ENCODE measurements at places on chromosomes 5 and 9.

GRCh38 chr9:89869793-89870580 is 265.2 kb downstream of the GADD45G start:
- DNase-seq: no peak

DNA sequence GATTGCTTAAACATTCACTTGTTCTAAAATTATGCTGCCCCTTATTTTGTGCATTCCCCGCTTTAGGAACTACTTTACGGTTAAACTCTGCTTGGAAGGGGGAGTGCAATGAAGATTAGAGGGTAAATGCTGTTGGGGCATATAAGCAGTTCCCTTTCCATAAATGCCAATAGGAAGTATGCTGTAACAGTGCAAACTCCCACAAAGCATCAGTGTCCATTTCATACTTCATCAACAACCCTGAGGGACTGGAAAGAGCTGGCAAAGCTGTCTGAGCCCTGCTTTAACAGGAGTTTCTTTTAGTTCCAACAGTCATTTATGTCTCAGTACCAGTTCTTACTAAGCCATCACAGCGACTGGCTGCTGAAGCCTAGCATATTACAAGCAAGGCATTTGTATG is 1.8 kb downstream of the ACTL7A start:
- DNase-seq: no peak

- no peak for DNase-seq
Observed at GRCh38 chr5:130884023-130884422, 281.0 kb downstream of the HINT1 start.

DNA sequence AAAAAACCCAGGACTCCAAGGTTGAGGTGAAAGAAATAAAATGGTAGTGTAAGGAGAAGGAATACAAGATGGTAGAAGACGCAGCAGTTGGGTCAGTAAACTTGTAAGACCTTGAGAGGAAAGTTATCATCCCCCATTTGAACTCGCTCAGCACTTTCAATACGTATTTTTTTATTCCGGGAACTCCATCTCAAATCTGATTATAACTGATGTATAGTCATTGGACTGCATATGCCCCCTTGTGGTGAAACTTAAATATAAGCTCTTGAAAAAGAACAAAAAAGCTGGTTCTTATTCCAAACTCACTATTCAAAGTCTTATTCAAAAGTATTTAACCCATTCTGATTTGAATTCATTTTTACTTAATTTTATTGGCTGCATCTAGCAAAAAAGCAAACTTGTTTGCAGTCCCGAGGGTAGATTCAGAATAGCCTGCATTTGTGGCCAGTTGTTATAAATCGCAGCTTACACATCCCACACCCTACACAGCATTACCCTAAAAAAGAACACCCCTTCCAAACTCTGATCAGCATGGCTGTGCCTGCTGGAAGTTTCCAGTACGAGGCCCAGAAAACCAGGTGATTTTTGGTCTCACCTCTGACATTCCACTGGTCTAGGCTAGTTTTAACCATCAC is 118.0 kb downstream of the ESM1 start:
- DNase-seq: peak; percentile 78

GRCh38 chr9:83981126-83981871 is 694 bp downstream of the RMI1 start:
- DNase-seq: peak; percentile 50

- no peak for DNase-seq
Observed at GRCh38 chr9:101915482-101915881, 177.0 kb upstream of the GRIN3A start.

GRCh38 chr5:77952636-77953212 is 176.6 kb upstream of the TBCA start:
- DNase-seq: no peak

- DNase-seq: no peak
Observed at GRCh38 chr9:37464006-37464405, 1.2 kb downstream of the ZBTB5 start.

DNA sequence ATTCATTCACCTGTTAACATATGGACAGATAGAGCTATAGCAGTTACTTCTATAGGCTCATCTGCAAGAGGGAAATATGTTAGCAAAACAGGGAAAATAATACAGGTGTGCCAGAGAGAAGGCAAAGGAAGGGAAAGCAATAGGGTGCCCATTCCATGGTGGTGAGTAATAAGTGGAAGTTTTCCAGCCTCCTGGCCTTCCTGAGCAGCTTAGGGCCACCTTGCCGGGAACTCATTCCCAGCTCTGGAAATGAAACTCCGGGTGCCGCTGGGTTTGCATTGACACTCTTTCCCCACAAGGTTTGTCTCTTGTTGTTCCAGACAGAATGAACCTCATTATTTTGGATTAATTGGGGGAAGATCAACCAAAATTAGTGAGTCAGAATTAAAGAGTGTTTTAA is 58.4 kb downstream of the SLC1A3 start:
- DNase-seq: no peak

- no peak for DNase-seq
Observed at GRCh38 chr5:168658394-168658793, 79.2 kb upstream of the PANK3 start.

DNA sequence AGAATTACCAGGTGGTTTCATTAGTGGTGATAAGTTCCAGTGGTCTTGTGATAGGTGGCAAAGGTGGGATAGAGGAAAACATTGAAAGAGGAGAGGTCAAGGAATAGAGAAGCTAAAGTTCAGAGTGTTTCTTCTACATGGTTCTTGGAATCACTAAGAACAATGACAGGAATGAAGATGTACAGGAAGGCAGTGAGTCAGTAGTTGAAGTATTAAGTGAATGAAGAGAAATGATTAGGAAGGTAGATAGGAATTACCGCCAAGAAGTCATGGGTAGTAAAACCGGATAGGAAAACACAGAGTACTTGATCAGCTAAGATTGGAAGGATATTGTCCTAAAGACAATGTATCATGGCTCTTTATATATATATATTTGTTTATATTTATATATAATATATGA is 37.9 kb upstream of the RASA1 start:
- DNase-seq: no peak

GRCh38 chr5:122951658-122952057 is 84.9 kb downstream of the PPIC start:
- no peak for DNase-seq

GRCh38 chr9:119841016-119841415 is 471.8 kb upstream of the BRINP1 start:
- no peak for DNase-seq

DNA sequence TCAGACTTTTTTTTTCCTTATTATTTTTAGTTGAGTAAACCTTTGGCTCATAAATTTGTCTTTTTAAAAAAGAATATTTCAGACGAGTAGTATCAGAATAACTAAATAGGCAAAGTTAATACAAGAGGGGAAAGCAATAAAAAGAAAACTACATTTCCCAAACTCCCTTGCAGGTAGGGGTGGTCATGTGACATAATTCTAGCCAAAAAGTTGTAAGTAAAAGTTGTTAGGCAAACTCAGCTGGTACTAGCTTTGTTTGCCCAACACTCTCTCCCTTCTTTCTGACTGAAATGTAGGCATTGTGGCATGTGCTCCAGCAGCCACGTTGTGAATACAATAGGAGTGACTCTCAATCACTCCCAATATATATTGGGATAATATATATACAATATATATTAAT is 20.9 kb downstream of the GIN1 start:
- DNase-seq: no peak

- no peak for DNase-seq
Observed at GRCh38 chr5:168135897-168136296, 155.5 kb upstream of the WWC1 start.

DNA sequence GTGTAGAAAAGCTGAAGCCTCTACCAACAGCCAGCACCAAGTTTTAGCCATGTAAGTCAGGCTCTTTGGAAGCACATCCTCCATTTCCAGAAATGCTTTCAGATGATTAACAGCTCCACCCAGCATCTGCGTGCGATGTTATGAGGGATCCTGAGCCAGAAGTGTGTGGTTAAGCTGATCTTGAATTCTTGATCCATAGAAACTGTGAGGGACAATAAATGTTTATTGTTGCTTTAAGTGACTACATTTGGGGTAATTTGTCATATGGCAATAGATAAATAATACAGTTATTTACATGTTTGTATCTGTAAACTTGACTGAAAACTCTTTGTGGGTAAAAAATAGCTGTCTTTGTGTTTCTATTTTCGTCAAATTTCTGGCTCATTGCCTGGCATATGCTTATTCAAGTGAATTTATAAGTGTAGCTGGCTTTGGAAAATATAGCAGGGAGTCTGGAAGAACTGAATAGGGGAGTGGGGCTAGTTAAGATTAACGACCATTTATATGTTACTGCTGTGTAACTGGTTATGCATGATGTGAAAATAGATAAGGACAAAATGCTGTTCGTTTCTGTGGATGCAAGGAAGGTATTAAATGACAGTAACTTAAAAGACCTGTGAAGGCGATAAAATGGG is 234.1 kb downstream of the LRRC70 start:
- no peak for DNase-seq

DNA sequence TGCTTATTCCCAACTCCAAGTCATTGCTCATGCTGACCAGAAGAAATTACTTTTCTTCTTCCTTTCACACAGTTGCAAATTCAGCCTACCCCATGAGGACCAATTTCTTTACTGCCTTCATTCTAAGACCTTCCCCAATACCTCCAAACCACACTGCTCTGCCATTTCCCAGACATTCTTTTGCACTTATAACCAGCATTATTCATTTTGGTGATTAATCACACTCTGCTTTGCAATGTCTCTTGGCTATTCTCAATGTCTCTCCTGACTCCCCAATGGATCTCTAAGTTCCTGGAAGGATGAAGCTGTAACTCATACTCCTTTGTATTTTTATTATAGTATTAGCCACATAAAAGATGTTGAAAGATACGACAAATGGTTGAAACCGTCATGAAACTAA is 105.7 kb upstream of the RANBP3L start:
- DNase-seq: no peak

- DNase-seq: no peak
Observed at GRCh38 chr9:35108461-35108860, 5.5 kb upstream of the STOML2 start.

DNA sequence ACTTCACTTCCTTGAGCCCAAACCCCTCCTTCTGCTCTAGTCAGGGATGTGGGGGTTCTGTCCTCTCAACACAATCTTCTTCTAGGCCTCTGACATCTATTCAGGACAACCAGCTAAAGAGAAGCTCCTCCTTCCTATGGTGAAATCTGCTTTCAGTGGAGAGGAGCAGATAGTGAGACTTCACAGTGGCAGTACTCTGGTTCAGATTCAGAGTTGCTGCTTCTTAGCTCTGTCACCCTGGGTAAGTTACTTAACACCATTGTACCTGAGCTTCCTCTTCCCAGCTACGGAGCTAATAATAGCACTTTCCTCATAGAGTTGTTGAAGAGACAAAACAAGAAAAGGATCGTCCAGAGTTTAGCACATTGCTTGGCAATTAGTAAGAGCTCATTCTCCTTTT is 77.3 kb upstream of the LARP1 start:
- no peak for DNase-seq

- DNase-seq: no peak
Observed at GRCh38 chr5:179596421-179596820, 27.1 kb downstream of the HNRNPH1 start.

DNA sequence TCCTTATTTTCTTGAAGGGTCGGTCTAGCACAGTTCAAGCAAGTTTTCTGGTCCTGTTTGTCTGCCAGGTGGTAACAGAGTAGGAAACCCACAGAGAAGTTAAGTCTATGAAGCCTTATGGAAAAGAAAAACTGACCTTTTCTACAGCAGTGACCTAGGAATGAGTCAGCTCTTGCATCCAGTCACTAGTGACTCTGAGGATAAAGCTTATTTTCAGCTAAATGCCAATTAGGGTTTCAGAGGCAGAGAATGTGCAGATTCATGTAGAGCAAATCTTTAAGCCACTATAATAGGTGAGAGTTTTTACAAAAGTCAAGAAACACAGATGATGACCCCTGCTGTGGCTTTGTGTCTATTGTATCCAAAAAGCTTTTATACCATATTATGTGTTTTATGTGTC is 100.7 kb downstream of the CWC27 start:
- DNase-seq: no peak

GRCh38 chr5:97004423-97005060 is 68.7 kb downstream of the LNPEP start:
- DNase-seq: no peak

DNA sequence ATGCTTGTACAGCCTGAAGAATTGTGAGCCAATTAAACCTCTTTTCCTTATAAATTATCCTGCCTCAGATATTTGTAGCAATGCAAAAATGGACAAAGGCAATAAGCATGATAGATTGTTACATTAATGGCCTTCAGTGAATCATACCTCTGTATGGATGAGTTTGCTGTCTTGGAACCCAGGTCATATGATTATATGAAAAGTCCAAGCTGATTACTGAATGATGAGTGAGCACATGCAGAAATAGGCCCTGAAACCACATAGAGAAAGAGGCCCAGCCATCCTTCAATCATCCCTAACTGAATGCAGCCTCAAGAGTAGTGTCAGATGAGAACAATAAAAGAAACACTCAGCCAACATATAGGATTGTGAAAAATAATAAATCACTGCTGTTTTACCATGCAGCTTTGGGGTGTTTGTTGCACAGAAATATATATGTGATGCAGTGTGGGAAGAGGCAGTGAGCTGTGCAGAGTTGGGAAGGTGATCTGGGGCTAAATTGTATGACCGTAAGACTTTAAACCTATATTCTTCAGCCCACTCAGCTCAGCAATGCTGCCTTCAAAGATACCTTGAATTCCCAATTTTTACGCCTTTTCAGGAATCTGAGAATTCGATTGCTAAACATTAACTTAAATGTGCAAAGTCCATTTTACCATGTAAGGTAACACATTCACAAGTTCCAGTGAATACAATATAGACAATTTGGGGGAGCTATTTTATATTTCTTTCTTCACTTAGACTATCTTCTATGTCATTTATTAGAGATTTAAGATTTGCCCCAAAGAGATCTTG is 36.3 kb upstream of the SHISAL2B start:
- no peak for DNase-seq
